ENCODE measurements at places on chromosomes 2 and 18.

DNA sequence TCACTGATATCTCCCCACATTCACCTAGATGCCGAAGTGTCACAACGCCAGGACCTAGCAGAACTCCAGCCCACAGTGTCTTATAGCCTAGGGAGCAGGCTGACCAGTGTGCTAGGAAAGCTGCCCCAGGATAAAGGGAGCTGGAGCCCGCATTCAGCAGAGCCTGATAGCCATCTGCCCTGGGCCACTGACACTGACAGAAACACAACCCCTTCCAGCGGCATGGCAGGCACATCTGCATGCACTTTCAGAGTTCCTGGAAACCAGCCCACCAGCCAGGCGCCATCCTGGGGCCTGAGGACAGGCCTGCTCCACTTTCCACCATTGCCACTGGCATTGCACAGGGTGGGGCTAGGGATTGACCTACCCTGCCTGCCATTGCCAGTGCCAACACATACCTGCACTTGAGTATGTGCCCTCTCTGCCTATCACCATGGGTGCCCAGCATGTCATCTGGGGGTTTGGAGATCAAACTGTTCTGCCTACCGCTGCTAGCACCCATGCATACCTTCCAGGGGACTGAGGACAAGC lies 290.1 kb upstream of the KLHL14 start:
- DNase-seq: no peak

- DNase-seq: no peak
Measured at GRCh38 chr2:199490049-199490448, 32.3 kb upstream of the SATB2 start.

DNA sequence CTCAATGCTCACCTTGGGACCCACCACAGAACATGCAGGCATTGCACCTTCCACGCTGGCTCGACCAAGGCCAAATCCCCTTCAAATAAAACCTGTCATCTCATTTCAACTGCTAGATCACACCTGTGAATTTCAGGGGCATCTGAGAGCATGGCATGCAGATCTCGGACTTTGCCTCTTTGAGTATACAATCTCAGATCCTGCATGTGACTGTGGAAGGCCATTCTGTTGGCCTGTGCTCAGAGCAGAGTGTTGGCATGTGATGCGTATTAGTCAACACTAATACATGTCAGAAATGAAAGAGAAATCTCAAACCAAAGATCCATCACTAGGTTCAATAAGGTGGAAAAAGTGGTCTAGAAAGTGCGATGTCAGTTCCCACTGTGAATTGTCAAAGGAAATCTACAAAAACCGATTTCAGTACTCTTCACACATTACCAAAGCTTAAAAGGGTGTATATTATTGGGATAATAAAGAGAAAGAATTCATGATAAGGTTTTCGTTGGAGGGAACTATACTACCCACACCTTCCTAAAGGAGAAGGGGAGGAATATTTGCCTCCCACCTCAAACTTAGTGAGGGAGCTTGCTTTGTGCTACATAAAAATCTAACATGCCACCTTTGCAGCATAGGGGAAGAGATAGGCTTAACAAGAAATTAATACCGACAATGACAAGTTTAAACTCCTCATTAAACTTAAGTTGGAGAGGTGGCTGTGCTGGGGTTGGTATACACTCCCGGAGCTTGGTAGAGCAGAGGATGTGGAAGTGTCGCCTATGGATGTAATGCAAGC lies 7.8 kb downstream of the XDH start:
- DNase-seq: no peak

- DNase-seq: no peak
Measured at GRCh38 chr2:209985874-209986273, 16.6 kb upstream of the RPE start.

DNA sequence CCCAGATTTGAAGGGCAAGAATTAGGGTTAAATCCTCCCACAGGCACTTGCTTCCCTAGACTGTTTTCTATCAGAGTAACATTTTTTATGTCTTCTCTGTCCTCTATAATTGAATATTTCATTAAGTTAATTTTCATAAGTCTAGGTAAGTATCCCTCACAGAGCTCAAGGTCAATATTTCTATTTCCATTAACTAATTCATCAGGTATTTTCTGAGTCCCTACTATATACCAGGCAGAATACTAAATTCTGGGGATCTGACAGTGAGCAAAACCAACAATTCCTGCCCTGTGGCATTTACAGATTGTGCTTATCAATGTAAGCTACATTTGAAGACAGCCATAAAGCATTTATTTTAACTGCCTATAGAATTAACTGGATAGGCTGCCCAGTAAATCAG lies 86.4 kb upstream of the RBBP8 start:
- DNase-seq: no peak

DNA sequence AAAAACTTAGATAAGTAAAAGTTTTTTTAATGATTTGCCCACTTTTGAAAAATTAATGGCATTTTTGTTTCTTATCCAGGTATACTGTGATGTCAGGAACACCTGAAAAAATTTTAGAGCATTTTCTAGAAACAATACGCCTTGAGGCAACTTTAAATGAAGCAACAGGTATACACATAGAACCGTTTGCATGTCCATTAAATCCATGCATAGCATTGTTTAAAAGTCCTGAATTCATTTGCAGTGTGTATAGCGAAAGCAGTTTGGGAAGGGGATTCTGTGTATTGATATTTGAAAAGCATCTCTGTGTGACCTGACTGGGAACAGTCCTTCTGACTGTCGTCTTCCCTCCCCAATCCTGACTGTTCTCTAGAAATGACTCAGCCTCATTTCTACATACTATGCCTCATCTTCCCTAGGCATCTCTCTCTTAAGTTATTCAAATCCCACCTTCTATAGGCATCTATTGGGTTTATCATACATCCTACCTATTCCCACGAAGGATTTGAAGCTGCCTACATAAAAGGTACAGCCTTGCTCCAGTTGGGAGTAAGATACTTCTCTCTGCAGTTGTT lies 79.2 kb upstream of the MAP3K20 start:
- DNase-seq: no peak

DNA sequence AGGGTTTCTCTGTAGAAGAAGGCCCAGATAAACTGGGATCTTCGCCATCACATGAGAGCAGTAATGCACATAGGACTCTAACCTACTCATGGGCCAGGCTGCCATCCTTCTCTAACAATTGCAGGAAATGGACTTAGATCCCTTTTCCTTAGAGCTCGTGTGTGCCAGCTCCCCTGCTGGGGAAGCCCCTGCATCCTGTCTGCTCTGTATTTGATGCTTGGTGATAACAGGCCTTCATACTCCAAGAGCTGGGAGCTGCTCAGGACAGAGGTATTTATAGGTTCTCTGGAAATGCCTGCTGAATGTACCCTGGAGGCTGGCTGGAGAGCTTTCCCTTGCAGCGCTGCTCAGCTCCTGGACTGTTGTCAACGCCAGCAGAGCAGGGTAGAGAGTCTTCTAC lies 249.6 kb downstream of the MTX2 start:
- no peak for DNase-seq
